ENCODE measurements at places on chromosomes 2 and 18.

DNA sequence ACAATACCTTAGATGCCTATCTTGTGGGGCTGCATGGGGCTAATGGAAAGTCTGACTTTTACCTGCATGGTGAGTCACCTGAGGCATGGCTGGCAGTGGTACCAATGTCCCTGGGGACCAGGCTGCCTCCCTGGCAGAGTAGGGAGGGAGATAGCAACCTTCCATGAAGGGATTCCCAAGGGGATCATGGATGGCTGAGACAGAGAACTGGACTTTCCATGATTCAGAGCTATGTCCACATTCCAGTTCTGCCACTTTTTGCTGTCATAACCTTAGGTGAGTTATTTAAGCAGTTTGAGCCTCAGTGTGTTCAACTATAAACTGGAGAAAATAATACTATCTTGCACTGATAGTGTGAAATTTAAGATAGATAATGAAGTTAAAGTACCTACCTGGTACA, 178.6 kb downstream of the SETBP1 start:
- DNase-seq = no peak

DNA sequence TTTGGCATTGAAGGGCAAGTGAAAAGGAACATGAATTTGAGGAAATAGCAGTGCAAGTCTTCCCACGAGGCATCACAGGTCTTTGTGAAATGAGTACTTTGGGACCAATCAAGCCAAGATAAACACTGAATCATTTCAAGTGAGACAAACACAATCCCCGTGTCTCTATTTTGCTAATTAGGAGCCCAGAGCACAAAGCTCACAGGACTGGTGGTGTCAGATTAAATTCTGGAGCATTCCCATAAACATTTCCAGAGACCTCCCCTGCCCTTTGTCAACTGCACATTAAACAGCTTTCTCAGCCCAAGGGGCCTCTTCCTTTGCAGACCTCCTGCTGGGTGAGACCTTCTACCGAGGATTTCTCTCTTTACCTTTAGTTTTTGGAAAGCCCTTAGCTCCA, 50.7 kb downstream of the DAPL1 start:
- no peak for DNase-seq

DNA sequence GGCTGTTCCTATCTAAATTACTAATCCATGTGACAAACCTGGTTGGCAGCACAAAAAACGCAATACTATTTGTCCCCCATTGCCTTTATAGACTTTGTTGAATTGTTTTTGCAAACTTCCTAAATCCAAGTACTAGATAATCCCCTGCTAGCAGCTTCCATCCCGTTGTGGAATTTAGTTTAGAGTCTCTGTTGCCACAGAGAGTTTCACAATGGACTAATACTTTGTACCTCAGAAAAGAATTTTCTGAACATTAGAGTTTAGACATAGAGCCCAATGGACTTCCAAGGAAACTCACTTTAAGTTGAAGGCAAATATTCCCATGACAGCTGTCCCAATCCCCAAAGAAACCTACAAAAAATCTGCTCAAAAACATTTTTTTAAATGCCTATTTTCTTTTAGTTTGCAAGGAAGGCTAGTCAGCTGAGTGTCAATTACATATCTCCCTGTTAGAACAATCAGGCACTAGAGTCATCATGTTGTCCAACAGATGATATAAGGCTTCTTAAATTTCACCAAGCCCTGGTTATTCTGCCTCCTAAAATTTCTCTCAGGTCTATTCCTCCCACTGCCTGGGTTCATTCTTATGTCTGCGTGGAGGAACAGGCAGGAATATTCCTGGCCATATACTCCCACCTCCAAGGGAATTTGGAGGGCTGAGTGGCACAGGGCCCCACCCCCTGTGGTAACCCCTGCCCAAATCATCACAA, 27.2 kb downstream of the RNF152 start:
- DNase-seq = no peak

- no peak for DNase-seq
Measured at GRCh38 chr2:145724311-145724898, 1204.5 kb upstream of the ZEB2 start.

GRCh38 chr2:80128080-80128479, 176.5 kb downstream of the LRRTM1 start:
- DNase-seq = no peak

GRCh38 chr2:227545990-227546389, 52.7 kb upstream of the SCYGR2 start:
- no peak for DNase-seq

- DNase-seq = no peak
Measured at GRCh38 chr2:120972286-120972685, 236.6 kb downstream of the GLI2 start.

- DNase-seq = no peak
Measured at GRCh38 chr2:166091439-166091838, 36.4 kb downstream of the SCN1A start.
